ENCODE measurements at places on chromosomes 7 and 10.
A peak's percentile ranks its signal among the peaks of the same experiment; 100 is the strongest.

DNA sequence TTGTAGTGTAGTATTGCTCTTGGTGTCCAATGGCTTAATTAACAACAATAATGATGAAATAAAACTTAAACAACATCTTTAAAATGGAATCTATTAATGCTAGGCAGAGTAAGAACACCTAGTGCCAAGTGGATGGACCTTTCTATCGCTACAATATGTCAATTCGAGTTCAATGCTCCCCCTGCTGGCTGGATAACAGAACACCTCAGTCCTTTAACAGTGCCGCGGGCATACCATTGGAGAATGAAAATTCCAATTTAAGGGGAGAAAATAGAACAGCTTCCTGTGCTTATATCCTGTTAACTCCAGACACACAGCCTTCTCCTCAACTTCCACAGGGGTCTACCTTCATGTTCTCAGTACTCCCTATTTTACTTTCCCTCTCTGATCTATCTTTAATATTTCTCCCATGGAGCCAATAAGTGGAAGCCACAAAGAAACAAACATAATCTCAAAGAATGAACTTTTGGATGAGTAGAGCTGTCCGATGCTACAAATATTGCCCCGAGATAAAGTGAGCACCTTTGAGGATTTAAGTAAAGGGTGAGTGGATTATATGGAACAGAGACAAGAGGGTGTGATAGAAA is 41.4 kb downstream of the COL1A2 start:
- peak; percentile 36 for DNase-seq

DNA sequence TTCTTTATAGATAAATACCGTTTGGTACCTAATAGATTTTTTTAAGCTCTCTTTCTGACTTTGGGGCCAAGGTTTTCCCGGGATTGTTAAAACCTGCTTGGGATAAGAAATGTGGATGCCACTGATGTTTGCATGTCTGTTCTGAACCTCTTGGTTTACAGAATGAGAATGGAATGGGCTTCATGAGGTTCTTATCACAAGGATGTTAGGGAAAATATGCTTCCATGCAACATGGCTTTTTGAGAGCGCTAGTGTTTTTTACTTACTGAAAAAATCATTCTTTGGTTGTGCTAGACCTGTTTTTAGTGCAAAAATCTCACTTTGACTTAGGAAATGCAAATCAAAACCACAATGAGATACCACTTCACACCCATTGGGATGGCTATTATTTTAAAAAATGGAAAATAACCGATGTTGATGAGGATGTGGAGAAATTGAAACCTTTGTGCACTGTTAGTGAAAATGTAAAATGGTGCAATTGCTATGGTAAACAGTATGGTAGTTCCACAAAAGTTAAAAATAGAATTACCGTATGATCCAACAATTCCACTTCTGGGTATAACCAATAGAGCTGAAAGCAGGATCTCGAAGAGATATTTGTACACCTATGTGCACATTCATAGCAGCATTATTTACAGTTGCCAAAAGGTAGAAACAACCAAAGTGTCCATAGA is 38.9 kb downstream of the TSPAN14 start:
- DNase-seq, result no peak

GRCh38 chr7:107078517-107078966 is 34.0 kb downstream of the PRKAR2B start:
- DNase-seq, result no peak

DNA sequence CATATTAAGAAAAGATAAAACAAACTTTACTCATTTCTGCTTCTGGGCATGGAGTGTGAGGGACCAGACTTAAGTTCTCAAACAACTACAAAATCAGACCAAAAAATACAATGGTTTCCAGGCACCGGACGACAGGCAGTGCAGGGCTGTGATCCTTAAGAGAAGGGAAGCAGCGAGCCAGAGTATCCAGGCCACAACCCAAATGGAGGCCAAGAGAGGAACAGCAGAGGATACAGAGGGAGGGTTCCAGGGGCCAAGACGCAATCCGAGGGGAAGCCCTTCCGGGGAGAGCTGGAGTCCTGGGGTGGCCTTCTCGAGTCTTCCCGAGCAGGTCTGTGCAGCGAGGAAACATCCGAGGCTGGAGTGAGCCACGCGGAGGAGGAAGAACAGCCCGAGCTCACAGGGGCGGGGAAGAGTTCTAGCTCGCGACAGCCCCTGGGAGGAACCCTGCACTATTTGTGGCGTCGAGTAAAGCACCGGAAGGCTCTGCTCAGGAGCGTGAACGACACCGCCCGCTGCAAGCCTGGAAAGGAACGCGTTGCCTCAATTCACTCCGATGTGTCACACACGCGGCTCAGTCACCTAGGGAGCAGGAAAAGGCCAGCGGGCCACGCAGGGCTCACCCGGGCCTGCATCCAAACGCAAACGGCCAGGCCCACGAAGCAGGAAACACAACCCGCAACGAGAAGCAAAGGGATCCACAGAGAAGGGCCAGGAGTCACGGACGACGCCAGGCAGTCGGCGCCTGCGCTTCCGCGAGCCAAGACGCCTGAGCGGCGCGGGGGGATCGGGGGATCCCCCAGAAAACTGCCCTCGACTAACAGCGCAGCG is 933 bp upstream of the RNF32 start:
- DNase-seq, result no peak

- no peak for DNase-seq
These were observed 166.2 kb upstream of the STEAP1 start for GRCh38 chr7:89988074-89988473.

- DNase-seq, result no peak
These were observed 42.2 kb upstream of the SEMA3E start for GRCh38 chr7:83691095-83691494.

DNA sequence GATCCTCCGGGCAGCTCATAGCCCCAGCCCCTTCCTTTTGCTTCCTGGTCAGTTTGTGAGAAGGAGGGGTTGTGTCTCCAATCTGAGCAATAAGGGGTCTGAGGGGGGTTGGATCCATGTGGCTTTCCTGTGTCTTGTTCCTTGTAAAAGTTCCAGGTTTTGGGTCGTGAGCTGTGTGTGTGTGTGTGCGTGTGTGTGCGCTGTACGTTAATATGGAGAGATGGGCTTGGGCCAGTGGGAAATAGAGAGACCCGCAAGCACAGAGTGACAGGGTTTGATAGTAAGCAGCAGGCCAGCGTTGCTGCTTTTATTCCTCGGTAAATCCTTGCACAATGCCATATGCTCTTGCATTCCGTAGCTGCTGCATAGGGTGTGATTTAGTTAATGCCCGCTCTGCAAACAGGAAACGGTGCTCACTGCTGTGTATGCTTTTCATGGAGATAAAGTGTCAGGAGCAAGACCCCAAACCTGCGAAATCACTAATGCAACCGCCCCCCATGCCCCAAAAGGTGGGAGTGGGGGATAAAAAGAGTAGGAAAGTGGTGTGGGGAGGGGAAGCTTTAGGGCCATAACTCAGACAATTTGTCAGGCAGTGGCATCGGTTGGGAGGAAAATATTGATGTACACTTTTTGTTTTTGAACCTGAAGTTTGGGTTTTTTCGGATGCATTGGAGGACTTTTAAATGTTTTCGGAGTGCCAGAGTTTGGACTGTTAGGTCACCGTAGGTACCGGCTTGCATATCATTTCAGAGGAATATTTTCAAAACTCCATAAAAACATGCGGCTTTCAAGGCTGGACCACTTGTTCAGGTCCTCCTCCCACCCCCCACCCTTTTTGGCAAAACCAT is 108.7 kb downstream of the TCF7L2 start:
- no peak for DNase-seq

GRCh38 chr10:88271761-88272543 is 311.2 kb downstream of the RNLS start:
- DNase-seq, result no peak

- DNase-seq, result no peak
These were observed 174.4 kb downstream of the MDFIC start for GRCh38 chr7:115096262-115096661.

- DNase-seq, result no peak
These were observed 266.1 kb downstream of the GLI3 start for GRCh38 chr7:41970941-41971340.

- no peak for DNase-seq
These were observed 272.2 kb downstream of the TCF7L2 start for GRCh38 chr10:113222207-113222606.

DNA sequence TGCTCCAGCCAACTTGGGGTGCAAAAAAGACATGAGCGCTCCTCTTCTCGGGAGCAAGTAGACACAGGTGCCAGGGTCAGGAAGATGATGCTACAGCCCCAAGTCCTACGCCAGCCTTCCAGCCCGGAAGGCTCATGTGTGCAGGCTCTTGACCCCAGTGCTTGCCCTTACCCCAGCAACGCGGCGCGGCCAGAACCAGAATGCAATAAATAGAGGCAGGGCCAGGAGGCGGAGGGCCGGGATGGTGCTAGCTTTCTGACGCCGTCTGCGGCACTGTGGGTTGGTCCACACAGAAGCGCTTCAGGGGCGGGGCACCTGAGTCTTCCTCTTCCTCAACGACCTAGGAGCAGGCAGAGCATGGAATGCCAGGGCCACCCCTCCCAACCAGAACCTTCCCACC is 15.0 kb upstream of the BAZ1B start:
- DNase-seq, result no peak

DNA sequence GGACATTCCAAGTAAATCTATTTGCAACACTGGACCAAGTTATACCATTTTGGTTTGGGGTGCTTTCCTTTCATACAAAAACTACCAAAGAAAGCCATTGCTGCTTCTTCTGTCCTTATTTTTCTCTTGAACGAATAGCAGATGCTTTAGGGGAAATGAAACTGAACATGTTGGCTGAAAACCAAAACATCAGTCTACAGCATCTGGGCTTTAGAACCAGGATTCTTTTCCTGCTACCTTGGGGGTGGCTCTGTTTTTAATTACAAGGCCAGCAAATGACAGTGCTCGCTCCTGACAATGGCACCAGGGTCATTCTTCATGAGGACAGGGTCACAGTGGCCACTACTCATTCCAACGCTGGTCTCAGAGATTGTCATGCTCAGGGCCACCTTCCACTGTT is 80.3 kb downstream of the WDR11 start:
- no peak for DNase-seq

DNA sequence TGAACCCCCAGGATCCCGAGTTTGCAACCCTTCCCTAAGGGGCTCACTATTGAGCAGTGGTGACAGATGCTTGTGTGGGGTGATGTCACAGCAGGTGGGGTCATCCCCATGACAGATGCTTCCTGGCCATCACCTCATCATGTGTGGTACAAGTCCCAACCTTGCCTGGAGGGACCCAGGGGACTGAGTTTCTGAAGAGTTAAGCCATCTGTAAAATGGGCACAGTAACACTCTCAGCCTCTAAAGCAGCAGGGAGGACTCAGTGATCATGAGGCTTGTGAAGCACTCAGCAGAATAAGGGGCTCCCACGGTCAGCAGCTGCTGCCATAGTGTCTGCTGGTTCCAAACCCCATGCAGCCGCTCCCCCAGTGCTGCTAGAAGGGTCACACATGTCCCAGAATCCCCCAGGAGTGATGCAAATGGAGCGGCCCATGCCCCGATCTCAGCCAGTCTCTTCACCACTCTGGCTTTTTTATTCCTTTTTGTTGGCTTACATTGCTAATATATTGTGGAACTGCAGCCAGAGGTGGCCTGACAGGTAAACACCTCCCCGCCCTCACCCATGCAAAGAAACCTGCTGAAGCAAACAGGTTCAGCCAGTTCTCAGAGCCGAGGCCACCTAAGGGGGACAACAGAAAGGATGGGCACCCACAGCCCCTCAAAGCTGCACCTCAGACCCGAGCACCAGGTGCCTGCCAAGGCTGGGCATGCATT is 102.1 kb upstream of the PDGFA start:
- no peak for DNase-seq

- no peak for DNase-seq
These were observed 88.5 kb upstream of the GNA12 start for GRCh38 chr7:2932402-2933251.

DNA sequence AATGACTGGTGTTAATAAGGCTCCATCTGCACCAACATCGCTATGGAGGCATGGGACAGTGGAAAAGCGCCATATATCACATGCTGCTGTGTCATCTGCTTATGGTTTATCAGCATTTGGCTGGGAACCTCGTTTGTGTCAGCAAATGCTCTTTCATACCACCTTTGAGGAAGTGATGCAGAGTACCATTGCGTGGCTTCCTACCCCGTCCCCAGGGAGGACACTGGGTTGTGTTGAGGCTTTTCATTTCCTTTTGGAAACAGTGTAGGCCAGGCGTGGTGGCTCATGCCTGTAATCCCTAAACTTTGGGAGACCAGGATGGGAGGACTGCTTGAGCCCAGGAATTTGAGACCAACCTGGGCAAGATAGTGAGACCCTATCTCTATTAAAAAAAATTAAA is 6.8 kb downstream of the TACR2 start:
- no peak for DNase-seq

- DNase-seq, result no peak
These were observed 156.9 kb upstream of the C7orf33 start for GRCh38 chr7:148433521-148434180.

Measured in progenitor cell of endocrine pancreas (in vitro differentiated cells).